ENCODE measurements at places on chromosomes 4 and X.

DNA sequence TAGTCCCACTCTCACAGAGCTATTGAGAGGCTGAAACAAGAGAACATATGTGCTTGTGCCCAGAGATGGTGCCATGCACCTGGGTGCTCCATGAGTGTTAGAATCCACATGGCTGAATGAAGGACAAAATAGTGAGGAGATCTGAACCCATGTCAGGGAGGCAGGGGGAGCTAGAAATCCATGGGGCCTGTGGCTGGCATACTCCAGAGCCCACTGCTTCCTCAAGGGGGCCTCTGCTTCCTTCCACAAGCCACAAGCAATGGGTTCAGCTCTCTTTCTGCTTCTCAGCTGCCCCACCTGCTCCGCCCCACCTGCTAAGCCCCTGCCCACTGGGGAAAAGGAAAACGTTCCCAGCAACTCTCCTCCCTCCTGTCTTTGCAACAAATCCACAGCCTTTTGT is 46.1 kb downstream of the PJA1 start:
- DNase-seq, result no peak

DNA sequence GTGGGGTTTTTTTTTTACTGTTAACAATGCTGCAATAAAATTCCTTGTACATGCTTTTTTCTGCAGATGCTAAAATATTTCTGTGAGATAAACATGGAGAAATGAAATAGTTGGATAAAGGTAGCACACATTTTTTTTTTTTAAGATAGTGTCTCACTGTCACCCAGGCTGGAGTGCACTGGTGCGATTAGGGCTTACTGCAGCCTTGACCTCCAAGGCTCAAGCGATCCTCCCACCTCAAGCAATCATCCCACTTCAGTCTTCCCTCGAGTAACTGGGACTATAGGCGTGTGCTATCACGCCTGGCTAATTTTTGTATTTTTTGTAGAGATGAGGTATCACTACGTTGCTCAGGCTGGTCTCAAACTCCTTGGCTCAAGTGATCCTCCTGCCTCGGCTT is 1.8 kb upstream of the HUWE1 start:
- DNase-seq, result no peak

DNA sequence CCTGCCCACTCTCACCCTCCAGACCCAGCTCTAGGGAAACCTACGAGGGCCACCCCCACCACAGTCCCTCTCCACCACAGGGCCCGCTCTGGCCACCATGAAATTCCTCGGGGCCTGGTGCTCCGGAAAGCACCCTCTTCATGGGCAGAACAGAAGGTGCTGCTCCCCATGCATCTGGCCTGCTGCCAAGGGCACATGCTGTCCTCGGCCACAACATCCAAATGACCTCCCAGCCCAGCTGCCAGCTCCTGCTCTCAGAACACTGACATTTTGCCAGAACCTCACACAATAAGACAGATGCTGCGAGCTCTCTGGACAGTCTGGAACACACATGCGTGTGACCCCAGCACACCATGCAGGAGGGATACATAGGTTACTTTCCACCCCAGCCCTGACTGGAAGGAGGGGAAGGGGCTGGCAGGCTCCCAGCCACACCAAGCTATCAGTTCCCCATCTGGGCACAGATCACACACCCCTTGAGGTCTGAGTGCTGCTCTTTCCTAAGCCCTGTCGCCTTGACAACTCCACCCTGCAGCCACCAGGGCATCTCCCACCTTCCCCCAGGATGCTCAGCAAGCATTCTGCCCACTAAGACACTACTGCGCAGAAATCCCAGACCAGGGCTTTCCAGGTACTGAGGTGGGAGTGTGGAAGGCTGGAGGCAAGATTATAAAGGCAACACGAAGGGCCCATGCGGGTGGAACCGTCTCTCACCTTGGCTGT is 5.8 kb downstream of the CCNQ start:
- DNase-seq, result no peak

GRCh38 chr4:3766785-3767569 is 792 bp downstream of the ADRA2C start:
- peak; percentile 23 for DNase-seq

DNA sequence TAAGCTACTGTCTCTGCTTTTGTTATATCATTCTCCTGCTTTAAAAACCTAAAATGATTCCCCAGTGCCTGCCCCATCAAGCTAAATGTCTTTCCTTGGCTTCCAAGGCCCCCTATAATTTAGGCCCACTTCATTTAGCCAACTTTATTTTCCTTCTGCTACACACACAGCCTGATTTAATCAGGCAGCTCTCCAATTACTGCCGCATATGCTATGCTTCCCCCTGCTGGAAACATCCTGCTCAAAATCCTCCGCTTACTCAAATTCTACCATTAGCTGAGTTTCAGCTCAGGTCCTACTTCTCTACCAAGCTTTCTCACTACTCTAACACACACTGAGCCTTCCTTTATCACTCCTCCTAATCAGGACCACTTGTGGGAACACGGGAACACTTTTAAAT is 17.0 kb downstream of the LAMP2 start:
- no peak for DNase-seq

- DNase-seq, result no peak
Measured at GRCh38 chrX:108216405-108216804, 124.8 kb downstream of the ATG4A start.

GRCh38 chr4:59960143-59960542 is 1240.0 kb upstream of the ADGRL3 start:
- no peak for DNase-seq

DNA sequence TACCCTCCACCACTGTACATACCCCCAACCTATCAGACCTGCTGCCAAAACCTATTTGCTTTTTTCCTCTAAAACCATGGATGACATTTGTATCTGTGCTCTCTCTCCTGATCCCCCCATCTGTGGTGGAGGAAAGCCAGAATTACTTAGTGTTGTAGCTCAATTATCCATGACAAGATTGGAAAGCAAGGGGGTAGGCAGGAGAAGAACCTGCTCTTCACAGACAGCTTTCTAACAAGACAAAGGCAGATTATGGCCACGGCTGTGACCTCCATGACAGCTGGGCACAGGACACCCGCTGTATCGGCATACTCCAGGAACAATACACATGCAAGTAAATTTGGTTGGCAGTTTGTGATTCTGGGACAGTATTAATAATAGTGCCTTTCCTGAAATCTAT is 186.7 kb downstream of the ENOX2 start:
- no peak for DNase-seq

GRCh38 chr4:111718763-111719559 is 426.3 kb upstream of the FAM241A start:
- no peak for DNase-seq

GRCh38 chrX:67207912-67208311 is 335.9 kb upstream of the AR start:
- no peak for DNase-seq

DNA sequence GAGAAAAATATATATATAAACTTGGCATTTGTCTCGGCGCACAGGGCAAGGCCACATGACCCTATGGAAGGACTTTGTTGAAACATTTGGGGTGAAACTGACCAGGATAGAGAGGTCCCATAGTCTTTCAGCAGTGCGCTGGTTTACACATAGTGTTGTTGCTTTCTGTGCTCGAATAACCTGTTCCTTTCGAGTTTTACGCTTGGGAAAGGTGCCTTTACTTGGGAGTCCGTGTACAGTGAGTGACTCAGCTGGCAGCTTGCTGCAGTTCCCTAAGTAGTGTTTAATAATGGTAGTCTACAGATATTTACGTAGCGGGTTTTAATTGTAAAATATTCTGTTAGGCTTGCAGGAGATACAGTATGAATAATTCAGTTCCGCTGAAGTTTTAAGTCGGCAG is 578 bp downstream of the APOOL start:
- DNase-seq, result no peak

- no peak for DNase-seq
Measured at GRCh38 chr4:79170077-79170476, 155.8 kb downstream of the NAA11 start.

DNA sequence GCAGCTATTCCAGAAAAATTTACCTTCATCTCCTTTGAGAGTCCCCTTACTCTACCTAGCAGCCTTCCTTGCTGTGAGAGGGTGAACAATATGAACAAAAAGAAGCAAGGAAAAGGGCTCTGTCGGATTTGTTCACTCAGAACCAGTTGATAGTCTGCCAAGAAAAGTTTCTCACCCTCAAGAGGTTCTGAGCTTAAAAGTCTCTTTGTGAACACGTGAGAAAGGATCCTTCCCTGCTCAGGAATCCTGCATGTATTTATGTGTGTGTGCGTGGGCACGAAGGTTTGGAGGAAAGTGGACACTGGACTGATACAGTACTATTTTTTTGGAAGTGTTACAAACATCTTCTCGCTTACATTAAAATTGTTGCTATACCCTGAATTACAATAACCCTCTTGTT is 178.6 kb upstream of the JADE1 start:
- DNase-seq, result no peak

DNA sequence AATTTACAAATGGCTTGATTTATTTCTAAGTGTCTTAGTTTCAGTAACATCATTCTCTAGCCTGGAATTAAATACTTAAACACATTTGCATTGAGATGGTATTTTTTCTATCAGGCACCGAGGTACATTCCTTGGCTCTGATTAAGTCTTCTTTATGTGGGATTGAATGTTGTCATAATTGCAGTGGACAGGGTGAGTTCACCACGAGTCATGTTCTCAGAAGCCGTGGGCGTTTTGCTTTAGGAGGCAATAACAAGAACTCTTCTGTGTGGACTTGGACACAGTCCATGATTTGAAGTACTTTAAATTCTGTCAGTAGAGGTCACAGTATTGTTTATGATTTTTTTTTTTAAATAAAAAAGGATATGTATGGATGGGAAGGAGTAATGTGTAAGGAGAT is 57.1 kb upstream of the EFHC2 start:
- peak; percentile 68 for DNase-seq

GRCh38 chr4:165839615-165840333 is 33.3 kb upstream of the TLL1 start:
- DNase-seq, result no peak

DNA sequence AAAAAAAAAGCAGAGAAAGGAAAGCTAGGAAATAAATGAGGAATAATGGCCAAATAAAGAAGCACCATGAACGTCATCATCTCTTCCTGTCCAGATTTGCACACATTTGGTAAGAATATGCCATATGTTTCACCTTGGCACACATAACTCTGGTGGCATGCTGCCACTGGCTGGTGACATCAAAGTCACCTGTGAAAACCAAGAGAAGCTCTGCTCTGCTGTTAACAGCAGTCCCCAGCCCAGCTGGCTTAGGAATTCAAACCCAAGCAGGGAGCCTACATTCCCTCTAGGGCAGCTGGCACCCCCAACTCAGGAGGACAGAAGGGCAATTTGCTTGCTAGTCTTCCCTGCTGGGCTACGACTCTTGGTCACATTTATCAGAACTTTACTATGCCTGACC is 77.6 kb downstream of the RASL11B start:
- DNase-seq, result no peak

- DNase-seq, result no peak
Measured at GRCh38 chr4:112296949-112297880, at the start of gene ALPK1. Gene ALPK1, plus strand, starts transcription at chr4:112297369.

DNA sequence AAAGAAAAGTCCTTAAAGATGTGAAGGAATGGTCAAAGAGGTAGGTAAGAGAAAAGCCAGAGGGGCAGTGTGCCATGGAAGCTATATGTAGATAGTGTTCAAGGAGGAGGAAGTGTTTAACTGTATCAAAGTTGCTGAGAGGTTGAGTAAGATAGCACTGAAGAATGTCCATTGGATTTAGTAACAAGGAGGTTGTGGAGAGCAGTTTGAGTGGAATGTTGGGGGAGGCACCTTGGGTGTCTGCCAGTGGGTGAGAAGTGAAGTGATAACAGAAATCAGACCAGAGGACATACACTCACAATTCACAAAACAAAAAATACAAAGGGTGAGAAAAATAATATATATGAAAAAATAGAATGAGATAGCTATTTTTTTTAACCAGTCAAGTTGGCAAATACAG is 121.3 kb upstream of the AMOT start:
- no peak for DNase-seq

GRCh38 chr4:2241003-2241402 is 918 bp downstream of the HAUS3 start:
- DNase-seq, result no peak

- DNase-seq, result no peak
Measured at GRCh38 chrX:103754401-103754800, 22.2 kb upstream of the PLP1 start.

DNA sequence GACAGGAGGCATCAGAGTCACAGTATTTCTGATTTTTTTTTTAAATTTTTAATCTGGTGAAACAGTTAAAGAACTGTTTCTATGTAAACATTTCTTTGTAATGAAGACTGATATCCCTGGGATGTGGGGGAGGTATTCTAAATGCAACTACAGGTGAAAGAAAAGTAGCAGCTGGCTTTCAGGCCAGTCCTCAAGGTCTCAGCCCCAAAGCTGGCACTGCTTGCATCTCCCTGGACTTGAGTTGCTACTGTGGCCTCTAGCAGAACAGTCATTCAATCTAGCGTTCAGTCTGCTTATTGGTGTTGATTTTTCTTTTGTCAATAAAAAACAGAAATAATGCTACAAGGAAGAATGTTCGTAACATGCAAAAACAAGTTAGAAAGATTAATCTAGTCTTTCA is 4.9 kb downstream of the MBNL3 start:
- DNase-seq, result no peak

DNA sequence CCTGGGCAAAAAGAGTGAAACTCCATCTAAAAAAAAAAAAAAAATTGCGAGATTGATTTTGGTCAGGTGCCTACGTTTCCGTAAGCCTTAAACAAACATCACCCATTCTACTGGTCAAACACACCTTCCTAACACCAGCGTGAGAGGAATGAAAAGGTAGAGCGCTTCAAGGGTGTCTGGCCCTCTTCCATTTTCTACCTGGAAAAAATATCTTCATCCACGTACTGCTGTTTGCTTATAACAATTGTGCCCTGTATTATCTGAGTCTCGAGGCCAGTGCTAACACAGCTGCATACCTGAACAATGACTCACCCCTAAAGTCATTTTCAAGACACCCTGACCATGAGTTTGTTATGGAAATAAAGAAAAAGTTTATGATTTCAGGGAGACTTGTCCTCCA is 13.9 kb downstream of the TMSB4X start:
- no peak for DNase-seq

DNA sequence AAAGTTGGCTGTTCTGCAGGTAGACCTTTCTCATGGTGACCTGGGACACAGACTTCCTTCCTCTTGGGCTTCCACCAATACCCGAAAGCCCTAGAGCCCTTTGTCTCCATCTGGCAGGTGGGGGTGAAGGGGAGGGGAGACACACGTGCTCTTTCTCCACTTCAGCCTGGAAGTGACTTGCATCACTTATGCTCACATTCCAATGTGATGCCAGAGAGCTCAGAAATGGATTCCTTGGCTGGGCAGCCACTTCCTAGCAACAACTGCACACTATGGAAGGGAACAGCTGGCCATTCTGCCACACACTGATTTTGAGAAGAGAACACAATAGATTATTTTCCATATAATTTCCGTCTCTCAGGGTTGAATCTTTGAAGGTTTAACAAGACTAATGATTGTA is 36.3 kb downstream of the C4orf51 start:
- DNase-seq, result no peak

DNA sequence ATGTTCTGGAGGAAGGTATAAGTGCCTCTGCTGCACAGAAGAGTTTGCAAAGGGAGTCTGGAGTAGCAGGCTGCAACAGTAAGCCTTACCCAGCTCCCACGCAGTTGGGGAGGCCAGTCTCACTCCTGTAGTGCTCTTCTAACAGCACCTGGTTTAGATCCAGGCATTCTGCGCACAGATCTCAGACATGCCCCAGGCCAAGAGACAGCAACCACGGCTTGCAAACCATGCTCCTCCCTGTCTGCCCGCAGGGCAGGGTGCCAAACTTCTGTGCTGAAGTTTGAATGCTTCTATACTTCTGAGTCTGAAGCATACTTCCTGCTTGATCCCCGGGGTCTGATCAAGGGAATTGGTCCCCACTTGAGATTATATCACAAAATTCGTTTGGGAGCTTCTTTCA is 106.3 kb downstream of the LINC00632 start:
- no peak for DNase-seq
